ENCODE measurements at places on chromosomes 1 and 21.

DNA sequence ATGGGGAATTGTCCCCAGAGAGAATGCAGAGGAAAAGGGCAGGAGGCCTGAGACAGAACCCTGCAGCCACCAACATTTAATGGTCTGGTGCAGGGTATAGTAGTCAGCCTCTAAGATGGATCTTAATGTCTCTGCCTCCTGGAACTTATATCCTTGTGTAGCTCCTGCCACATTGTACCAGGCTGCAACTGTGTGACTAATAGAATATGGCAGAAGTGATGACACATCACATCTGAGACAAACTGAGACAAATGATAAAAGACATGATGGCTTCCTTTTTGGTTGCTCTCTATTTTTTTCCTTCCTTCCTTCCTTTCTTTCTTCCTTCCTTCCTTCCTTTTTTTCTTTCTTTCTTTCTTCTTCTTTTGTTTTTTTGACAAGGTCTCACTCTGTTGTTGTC lies 37.1 kb upstream of the CYP4B1 start:
- DNase-seq = no peak

DNA sequence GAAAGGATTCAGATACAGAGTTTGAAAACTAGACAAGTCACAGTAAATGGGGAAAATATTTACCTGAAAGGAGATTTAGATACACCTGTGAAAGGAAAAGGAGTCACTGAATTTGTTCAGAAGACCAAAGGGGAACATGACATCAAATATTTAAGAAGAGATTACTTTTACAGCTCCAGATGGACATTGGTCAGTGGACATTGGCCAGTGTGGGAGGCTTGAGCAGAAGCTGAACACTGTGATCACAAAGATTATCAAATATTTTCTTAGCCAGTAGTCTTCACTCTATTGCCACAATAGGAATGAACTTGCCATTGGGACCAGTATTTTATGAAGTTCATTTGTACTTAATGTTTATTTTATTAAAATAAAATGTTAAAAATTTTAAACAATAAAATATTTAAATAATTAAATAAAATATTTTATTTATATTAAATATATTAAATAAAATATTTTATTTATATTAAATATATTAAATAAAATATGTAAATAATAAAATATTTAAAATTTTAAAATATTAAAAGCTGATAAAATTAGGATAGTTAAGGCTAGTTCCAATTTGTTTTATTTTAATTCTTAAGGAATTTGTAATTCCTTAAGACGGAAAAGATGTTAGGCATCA lies 94.3 kb downstream of the CCDC30 start:
- no peak for DNase-seq

GRCh38 chr1:93707956-93708355 lies 26.3 kb upstream of the BCAR3 start:
- no peak for DNase-seq

DNA sequence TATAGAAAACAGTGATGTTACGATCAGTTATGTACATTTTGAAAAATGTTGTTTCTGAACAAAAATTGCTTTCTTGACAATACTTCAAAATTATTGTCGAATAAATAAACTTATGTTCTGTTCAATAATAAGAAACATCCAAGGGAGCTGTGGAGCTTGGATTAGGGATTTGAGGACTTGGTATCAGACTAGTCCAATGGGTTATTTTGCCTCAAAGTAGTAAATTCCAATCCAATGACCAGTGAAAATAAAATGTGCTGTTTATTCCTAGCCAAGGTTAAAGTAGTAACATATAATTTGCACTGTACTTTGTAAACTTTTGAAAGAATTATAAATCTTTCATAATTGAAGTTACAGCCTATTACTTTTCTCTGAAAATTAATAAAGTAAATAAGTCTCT lies 79.1 kb upstream of the IVNS1ABP start:
- DNase-seq = no peak

GRCh38 chr21:26297851-26298250 lies 127.3 kb upstream of the APP start:
- DNase-seq = no peak
